Mesendoderm (in vitro differentiated cells): ENCODE measurements at places on chromosomes 3 and 15.

DNA sequence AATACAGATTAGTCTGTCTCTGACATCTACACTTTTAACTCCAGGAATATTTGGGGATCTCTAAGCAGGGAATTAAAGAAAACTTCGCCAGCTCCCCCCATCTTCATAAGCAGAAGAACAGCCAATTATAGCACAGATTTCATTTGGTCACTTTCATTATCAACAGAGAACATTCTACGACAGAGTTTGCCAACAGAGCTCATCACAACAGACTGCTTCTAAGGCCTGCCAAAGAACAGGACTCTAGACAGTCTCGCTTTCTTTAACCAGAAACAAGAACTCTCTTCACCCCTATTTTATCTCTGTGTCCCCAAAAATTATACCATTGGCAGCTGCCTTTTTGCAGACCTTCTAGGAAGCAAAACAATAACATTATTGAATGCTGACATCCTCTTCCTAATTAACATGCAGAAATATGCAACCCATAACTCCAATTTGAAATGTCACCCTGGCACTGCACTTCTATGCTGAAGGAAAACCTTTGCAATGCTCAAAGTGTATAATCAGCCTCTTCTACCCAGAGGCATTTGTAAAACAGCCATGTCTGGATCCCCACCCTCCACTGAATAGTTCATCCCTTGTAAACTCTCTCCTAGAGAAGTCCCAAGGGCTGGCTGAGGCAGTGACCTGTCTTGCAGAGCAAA, 552.8 kb downstream of the MAGI1 start:
- DNase-seq = no peak

DNA sequence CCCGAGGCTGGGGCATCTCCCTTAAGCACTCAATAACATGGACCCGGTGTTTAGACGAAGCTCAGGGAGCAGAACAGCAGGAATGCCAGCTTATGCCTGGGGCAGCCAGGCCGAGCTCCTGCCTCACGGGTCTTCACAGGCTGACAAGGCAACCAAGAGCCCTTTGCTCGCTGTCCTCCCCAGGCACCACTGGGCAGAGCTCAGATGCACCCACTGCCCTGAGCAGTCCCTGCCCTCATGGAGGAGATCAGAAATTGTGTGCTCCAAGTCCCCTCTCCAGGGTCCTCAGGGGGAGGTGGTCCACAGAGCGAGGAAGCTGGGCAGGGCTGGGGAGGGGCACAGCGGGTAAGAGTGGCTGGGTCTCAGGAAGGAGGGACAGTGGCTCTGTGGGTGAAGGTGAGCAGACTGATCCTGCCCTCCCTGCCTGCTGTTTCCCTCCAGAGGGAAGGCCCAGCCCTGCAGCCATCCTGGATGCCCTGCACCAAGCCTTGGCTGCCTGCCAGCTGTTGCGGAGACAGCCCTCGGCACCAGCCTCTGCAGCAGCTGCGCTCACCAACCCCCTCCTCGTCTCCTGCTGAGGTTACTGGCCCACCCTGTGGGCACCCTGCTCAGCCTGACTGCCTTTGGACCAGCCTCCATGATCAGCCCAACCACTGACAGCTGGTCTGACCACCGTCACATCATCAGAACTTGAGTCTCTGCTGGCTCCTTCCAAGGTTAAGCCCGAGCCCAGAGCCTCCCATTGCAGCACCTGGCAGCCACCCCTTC, 21.1 kb upstream of the GP9 start:
- DNase-seq = no peak

DNA sequence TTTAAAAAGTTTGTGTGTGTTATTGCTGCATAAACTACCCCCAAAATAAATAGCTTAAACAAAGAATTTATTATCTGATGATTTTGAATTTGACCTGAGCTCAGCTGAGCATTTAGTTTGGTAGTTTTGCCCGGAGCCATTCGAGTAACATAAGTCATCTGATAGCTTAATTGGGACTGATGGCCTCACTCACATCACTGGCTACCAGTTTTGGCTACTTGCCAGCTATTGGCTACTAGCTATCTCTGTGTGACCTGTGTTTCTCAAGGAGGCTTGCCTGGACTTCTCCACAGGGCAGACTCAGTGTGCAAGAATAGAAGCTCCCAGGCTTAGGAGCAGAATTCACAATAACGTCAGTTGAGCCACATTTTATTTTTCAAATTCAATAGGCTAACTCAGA, 9.0 kb downstream of the CNTN3 start:
- no peak for DNase-seq

DNA sequence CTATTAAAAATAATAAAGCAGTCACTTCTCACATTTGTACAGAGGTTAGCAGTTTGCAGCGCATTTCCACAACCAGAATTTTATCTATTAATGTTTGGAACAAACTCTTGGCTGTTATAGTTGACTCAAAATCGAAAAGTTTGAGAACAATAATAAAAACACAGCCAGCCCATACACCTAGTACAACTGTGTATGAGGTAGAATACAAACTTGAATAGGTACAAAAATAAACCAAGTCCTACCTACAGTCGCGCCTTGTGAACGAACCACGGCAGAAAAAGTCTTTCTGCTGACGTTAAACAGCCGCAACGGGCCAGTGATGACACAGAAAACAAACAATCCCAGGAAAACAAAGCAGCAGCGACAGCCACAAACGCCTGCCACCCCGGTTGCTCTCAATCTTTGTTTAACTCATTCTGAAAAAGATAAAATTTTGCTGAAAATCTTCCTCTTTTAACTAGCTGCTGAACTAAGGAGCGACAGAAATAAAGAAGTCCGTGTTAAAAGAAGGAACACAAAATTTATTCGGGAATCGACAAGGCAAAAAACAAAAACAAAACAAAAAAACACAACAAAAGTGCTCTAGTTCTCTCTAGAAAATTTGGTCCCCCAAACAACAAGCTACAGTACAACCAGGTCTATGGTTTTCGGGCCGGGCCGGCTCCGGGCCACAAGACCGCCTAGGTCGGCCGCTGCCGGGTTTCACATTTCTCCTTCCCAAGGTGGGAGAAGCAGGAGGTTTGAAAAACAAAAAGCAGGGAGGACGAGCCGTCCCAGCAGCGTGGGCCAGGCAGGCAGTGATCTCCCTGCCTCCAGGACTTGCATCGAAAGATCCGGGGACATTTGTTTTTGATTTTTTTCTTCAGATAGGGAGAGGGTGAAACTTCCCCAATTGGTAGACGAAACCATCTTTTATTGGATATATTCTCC, 2.9 kb downstream of the FOXL2 start:
- peak; percentile 72 for DNase-seq

- no peak for DNase-seq
Measured at GRCh38 chr15:28783873-28784272, 64.6 kb downstream of the GOLGA6L7 start.

DNA sequence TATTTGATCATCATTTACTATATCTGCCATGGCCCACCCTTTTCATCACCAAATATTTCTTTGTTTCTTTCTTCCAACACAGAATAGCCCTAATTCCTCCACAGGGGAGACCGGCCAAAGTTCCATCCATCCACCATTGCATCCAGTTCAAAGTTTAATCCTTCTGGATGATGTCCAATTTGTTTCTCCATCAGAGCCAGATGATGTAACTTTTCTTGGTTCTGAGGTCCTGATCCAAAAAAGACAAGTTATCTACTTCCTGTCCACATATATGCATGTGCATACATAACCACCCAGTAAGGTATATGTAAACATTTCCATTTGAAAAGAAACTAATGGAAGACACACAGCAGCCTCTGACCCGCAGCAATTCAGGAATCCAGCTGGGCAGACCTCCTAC, 237.3 kb downstream of the SHOX2 start:
- no peak for DNase-seq

- peak; percentile 94 for DNase-seq
Measured at GRCh38 chr3:195117978-195118581, 152.9 kb downstream of the XXYLT1 start.

GRCh38 chr3:122533931-122534334, 19.2 kb upstream of the KPNA1 start:
- peak; percentile 97 for DNase-seq

DNA sequence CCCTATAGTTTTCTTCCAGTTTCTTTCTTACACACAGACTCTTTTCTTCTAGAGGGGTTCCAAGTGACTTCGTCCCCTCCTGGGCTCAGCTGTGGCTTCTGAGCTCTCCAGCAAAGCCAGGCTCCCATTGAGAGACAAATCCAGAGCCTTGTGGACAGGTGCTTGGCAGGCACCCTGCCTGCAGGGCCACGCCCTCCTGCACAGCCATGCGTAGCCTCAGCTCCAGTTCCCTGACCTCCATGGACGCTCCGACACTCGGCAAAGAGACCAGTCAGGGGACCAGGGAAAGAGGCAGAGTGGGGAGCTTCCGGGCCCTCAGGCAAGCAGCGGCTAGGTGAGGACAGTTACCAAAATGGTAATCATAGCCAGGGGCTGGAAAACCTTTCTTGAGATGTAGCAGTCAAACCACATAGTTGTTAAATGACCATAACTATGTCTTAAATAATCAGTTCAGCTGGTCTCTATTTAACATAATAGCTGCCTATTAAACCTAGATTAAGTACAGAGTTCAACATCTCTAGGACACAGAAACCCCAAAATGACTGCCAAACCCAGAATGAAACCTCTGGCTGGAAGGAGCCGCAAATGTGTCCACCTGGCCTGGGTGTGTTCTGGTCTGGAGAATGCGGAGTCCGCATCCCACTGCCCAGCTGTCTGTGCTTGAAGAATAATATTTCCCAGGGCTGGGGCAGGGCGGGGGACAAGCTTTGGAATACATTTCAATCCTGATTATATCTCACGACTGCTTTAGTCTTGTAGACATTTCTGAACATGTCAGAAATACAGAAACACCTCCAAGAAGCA, 69.3 kb upstream of the RGMA start:
- DNase-seq = no peak

DNA sequence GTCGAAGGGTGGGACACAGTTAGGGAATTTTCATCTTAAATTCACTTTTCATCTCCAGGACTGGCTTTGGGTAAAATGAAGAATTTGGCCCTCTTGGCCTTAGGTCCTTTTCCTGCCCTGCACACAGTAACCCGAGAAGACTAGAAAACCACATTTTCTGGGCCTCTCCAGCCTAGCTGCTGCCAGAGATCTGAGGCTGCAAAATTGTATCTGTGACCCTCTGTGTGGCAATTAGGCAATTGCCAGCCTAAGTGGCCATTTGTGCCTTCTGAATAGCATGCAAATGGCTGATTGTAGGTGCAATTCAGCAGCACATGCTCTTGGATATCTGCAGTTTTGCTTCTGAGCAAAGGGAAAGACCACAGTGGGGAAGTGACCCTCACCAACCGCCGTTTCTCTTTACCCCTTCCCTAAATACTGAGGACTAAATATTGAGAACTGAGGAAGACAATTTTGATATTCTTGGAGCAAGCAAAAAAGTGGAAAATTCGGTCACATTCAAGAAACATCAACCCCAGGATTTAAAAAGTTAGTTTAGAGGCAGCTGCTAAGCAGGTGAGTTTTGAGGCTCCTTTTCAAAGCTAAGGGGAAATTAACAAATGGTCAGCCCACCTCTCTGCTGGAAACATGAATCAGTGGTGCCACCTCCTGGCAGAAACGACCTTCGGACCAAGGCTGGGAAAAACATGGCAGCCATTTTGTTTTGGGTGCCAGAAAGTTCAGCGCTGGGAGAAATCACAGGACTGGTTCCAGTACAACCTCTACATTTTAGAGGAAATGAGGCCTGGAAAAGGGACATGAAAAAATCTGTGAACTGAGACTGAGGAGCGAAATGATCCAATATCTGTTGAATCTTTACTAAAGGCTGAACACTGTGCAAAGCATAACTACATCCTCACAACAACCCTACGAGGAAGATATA, 56.6 kb upstream of the PRTG start:
- DNase-seq = peak; percentile 85

DNA sequence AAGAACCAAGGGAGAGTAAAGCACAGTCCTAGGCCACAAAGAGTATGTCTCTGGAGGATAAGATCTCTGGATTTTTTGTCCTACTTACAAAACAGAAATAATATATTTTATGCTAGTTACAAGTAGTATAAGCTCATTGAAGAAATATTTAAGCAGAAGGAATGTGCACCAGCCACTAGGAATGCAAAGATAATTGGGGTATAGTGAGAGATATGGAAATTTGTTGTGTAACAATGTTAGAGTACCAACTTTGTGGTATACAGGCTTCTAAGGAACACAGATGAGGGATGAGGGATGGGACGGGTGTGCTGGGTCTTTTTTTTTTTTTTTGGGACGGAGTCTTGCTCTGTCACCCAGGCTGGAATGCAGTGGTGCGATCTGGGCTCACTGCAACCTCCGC, 26.5 kb downstream of the AKAP13 start:
- no peak for DNase-seq

DNA sequence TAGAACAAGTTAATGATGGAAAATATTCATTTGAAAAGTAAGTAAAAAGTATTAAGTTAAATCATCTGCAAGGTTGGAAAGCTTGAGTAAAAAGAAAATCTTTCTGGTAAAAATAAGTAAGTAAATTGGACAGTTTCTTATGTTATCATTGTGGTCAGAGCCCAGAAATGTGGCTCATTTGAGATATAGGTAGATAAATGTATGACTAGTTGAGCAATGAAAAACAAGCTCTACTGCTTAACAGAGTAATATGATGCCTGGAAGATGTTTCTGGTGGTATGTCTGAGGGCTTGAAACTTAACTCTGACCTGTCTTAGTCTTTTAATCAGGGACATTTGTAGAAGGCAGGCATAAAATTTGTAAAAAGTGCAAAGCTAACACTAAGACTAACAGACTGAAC, 444.0 kb downstream of the MFSD1 start:
- DNase-seq = no peak

DNA sequence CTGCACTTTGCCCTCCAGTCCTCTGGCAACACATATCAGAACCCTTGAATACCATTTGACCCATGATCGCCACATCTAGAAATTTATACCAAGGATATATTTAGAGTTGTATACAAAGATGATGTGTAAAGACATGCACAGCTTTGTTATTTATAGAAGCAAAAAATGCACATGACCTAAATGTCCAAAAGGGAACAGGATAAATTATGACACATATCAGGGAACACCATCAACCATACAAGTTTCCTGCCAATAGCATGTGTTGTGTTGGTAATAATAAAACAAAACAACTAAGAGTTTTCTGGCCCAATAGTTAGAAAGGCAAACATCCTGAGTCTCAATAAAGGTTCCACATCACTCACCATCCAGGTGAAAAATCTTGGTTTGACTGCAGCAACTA, 51.5 kb downstream of the AAGAB start:
- DNase-seq = no peak

GRCh38 chr3:10116138-10116460, 624 bp downstream of the BRK1 start:
- DNase-seq = peak; percentile 70

- DNase-seq = peak; percentile 51
Measured at GRCh38 chr3:43872901-43873300, 182.2 kb downstream of the ABHD5 start.

GRCh38 chr3:190513409-190514370, at the start of gene IL1RAP:
Gene IL1RAP (plus strand): TSS chr3:190514085. CDS start chr3:190564290, 50,205 bp downstream.
- DNase-seq = peak; percentile 91

DNA sequence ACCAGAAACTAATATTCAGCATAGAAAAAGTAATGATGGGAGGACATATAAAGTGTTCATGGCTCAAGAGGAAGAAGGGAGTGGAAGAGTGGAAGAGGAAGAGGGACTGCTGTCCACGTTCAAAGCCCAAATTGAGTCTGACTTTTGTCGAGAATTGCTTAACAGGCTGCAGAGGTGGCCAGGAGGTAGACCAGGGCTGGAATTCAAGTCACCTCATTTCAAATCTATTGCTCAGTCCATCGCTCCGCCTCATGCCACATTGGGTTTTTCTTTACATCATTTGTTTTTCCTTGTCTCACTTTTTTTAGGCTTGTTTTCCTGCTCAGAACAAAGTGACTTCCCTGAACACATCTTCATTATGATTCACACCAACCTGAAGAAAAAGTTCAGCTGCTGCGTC, 97.0 kb downstream of the RPL39L start:
- no peak for DNase-seq
